CD4-positive, alpha-beta memory T cell (primary cell): ENCODE measurements at places on chromosomes 5 and 9. TPM values are rescaled to one million over a fixed set of nuclear protein-coding genes. Genes with fewer than 3 reads are reported as not detected.

DNA sequence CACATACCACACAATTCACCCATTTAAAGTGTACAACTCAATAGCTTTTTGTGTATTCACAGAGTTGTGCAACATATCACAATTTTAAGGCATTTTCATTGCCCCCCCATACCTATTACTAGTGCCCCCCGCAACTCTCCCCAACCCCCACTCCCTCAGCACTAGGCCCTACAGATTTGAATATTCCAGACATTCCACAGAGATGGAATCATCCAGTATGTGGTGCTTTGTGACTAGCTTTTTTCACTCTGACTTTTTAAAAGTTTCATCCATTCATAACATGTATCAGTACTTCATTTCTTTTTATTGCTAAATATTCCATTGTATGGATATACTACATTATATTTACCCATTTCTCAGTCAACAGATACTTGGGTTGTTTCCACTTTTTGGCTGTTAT is 102.9 kb upstream of the LRRTM2 start:
- no peaks in the 10 kb centered on the region for H3K36me3 ChIP-seq
- DNase-seq = no peak
- no peaks in the 10 kb centered on the region for H3K27me3 ChIP-seq
- no peak overlapping the region for H3K4me3 ChIP-seq
- no peak overlapping the region for H3K27ac ChIP-seq
- H3K4me1 ChIP-seq = peaks cover 32% of the 10 kb centered on the region

DNA sequence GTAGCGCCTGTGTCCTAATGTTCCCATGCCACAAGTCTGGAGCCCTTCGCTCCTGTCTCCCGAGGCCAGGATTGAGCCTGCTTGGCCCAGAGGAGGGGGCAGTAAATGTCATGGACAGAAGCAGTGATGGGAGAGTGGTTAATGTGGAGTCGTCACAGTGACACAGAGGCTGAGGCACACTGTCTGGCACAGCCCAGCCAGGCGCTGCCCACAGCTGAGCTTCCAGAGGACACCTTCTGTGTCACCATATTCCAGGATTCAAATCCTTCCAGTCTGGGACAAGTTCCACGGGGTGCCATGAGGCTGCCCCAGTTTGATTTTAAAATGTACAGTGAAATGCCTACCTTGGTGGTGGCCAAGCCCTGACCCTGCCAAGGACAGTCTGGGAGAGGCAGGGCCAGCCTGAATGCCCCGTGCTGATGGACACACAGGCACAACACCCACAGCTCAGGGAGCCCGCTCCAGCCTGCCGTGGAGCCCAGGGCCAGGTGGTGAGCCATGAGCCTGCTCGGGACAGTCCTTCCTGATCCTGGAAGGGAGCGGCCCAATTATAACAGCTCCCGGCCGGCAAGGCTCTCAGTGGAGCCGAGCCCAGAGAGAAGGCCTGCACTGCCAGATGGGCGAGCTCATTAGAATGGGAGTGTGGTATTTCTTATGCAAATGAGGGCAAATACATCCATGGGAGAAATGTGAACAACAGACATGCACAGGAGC is 99.1 kb upstream of the RUFY1 start:
- no peak for DNase-seq
- H3K27me3 ChIP-seq = no peaks in the 10 kb centered on the region
- no peaks in the 10 kb centered on the region for H3K4me1 ChIP-seq
- no peaks in the 10 kb centered on the region for H3K36me3 ChIP-seq
- no peak overlapping the region for H3K27ac ChIP-seq
- H3K4me3 ChIP-seq = no peak overlapping the region

GRCh38 chr9:75360252-75360651 is 271.9 kb downstream of the OSTF1 start:
- H3K4me3 ChIP-seq = no peak overlapping the region
- H3K27ac ChIP-seq = no peak overlapping the region
- no peaks in the 10 kb centered on the region for H3K4me1 ChIP-seq
- DNase-seq = no peak
- H3K36me3 ChIP-seq = no peaks in the 10 kb centered on the region

DNA sequence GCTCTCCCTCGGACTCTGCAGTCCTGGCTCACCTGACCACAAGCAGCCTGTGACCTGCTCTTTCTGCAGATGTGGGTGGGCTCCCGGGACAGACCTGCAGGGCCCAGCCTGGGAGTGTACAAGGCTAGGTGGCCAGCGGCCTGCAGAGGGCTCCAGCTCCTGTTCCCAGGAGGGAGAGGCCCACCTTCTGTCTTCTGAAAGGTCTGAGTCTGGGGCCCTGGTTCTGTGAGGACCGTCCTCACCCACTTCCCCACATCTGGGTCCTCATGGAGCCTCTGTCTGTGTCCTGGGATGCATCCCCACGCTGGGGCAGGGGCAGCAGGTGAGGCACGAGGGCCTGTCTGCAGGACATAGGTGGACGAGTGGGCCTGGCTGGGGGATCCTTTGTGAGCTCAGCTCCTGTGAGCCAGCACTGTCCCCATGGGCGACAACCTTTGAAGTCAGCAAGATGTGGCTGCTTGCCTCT is 43.7 kb downstream of the PHF2 start:
- H3K4me1 ChIP-seq = peaks cover 6% of the 10 kb centered on the region
- no peak overlapping the region for H3K27ac ChIP-seq
- no peaks in the 10 kb centered on the region for H3K36me3 ChIP-seq
- H3K4me3 ChIP-seq = no peak overlapping the region

DNA sequence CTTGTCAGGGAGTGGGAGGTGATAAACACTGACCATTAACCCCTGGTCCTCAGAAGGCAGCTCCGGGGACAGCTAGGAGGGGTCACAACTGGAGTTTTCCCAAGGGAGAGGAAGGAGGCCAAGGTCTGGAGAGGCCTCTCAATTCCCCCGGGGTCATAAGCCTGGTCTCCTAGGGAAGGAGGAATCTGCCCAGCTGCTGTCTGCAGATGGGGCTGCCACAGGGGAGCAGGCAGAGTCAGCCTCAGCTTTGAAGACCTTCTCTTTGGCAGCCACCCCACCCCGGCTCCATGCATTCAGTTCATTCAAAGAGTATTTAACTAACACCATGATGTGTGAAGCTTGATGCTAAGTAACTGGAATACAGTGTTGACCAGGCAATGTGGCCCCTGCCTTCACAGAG is 74.6 kb upstream of the HSPA9 start:
- H3K27me3 ChIP-seq = peaks cover 60% of the 10 kb centered on the region
- H3K27ac ChIP-seq = no peak overlapping the region
- H3K4me3 ChIP-seq = no peak overlapping the region
- no peak for DNase-seq
- H3K4me1 ChIP-seq = peaks cover 17% of the 10 kb centered on the region

Gene CARTPT
- not detected for polyA plus RNA-seq

GRCh38 chr5:127298656-127299055 is 8.1 kb downstream of the MEGF10 start:
- H3K4me1 ChIP-seq = no peaks in the 10 kb centered on the region
- peaks cover 6% of the 10 kb centered on the region for H3K27me3 ChIP-seq
- DNase-seq = no peak
- H3K36me3 ChIP-seq = no peaks in the 10 kb centered on the region

DNA sequence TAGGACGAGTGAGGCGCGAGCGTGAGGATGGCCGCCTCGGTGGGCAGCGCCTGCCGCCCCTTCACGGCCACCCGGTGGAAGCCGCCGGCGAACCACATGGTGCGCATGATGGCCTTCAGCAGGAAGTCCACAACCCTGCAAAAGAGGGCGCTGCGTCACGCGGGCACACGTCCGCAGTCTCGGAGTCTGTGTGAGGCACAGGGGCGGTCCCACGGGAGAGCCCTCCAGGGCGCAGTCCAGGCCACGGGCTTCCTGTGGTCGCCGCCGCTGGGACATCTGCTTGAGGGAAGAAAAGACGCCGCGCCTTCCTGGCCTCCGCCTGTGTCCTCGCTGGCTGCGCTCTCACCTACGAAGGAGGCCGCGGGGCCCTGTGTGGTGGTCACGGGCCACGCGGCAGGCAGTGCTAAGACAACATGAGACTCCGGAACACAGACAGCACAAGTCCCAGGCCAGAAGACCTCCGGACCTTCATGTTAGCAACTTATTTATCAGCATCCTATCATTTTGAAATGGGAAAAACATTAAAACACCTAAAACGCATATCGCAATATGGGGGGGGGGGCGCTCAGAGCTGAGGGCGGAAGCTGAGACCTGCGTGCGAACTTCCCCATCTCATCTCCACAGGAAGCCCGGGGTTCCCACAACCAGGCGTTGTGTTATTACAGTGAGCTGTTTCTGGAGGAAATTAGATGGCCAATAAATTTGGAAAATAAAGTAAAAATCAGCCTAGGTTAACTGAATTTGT is 28.8 kb downstream of the LPCAT1 start:
- H3K27me3 ChIP-seq = no peaks in the 10 kb centered on the region
- DNase-seq = no peak
- H3K36me3 ChIP-seq = peaks cover 6% of the 10 kb centered on the region
- H3K27ac ChIP-seq = no peak overlapping the region
- H3K4me3 ChIP-seq = no peak overlapping the region

Gene PROB1
- polyA plus RNA-seq = 0.23 TPM

Gene NTRK2
- 0.18 TPM for polyA plus RNA-seq

Gene OR1Q1
- not detected for polyA plus RNA-seq

Gene VLDLR
- 0.14 TPM for polyA plus RNA-seq

DNA sequence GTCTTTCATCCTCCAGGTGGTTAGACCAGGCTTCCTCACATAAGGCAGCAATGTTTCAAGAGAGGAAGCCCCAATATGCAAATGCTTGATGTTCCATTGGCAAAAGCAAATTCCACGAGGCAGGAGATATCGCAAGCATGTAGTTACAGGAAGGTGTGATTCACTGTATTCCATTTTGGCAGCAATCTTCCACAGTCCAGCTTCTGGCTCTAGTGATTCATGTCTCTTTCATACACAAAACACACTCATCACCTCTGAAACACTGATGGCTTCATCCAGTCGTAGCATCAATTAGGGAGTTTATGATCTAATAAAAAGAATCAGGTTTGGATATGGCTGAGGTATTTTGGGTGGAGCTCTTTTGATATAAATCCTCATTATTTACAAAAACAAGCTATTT is 552.2 kb upstream of the RIOK2 start:
- H3K4me1 ChIP-seq = no peaks in the 10 kb centered on the region
- no peak for DNase-seq
- H3K4me3 ChIP-seq = no peak overlapping the region
- H3K36me3 ChIP-seq = no peaks in the 10 kb centered on the region

Gene PCDHA8
- not detected for polyA plus RNA-seq

Gene KCNV2
- not detected for polyA plus RNA-seq

GRCh38 chr5:88734191-88734640 is 148.8 kb downstream of the MEF2C start:
- no peaks in the 10 kb centered on the region for H3K27me3 ChIP-seq
- no peaks in the 10 kb centered on the region for H3K36me3 ChIP-seq
- H3K27ac ChIP-seq = no peak overlapping the region
- no peaks in the 10 kb centered on the region for H3K4me1 ChIP-seq
- H3K4me3 ChIP-seq = no peak overlapping the region

Gene CCDC192
- not detected for polyA plus RNA-seq

GRCh38 chr5:168875832-168876231 is 296.7 kb upstream of the PANK3 start:
- H3K4me1 ChIP-seq = no peaks in the 10 kb centered on the region
- no peaks in the 10 kb centered on the region for H3K27me3 ChIP-seq
- no peak for DNase-seq
- no peak overlapping the region for H3K27ac ChIP-seq
- H3K4me3 ChIP-seq = no peak overlapping the region

Gene PALM2AKAP2
- polyA plus RNA-seq = not detected

Gene DDX46
- 25.1 TPM for polyA plus RNA-seq

DNA sequence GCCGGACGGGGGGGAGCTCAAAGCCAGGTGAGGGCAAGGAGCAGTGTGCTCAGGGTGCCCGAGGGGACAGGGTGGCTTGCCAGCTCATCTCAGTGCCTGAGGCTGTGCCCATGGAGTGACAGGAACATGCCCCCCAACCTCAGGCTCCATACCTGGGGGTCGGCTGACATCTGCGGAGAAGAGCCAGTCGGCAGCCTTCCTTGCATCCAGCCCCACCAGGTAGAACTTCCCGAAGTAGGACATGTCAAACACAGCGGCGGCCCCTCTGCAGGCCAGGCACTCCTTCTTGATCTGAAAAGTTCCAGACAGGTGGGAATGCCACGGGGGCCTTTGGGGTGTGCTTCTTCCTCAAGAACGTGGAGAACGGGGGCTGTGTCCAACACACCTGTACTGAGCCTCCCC is 42.1 kb downstream of the SARDH start:
- no peak overlapping the region for H3K27ac ChIP-seq
- no peak for DNase-seq
- H3K27me3 ChIP-seq = no peaks in the 10 kb centered on the region
- H3K4me3 ChIP-seq = no peak overlapping the region
- H3K4me1 ChIP-seq = peaks cover 35% of the 10 kb centered on the region

Gene GPR150
- polyA plus RNA-seq = 6.1 TPM

Gene CCL21
- polyA plus RNA-seq = not detected

Gene IFNK
- polyA plus RNA-seq = not detected

DNA sequence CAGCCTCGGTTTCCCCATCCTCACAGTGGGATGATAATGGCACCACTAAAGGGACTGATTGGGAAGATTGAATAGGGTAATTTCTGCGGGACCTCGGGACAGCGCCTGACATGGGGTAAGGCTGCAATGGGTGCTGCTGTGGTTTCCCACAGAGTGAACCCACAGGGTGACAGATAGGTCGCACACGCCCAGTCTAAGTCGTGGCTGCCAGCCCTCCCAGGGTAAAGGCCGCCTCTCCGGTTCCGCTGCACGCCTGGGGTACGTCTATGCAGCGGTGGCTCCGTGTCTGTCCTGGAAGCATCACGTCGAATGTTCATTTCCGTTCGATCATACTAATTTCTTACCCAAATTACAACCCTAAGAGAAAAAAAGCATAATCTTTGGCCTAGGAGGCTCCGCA is 631 bp downstream of the CFAP77 start:
- H3K27ac ChIP-seq = no peak overlapping the region
- peaks cover 29% of the 10 kb centered on the region for H3K27me3 ChIP-seq
- H3K4me1 ChIP-seq = peaks cover 40% of the 10 kb centered on the region
- H3K4me3 ChIP-seq = peak overlapping the region; percentile 46
- no peak for DNase-seq
- H3K36me3 ChIP-seq = no peaks in the 10 kb centered on the region

Gene STK32A
- polyA plus RNA-seq = not detected

DNA sequence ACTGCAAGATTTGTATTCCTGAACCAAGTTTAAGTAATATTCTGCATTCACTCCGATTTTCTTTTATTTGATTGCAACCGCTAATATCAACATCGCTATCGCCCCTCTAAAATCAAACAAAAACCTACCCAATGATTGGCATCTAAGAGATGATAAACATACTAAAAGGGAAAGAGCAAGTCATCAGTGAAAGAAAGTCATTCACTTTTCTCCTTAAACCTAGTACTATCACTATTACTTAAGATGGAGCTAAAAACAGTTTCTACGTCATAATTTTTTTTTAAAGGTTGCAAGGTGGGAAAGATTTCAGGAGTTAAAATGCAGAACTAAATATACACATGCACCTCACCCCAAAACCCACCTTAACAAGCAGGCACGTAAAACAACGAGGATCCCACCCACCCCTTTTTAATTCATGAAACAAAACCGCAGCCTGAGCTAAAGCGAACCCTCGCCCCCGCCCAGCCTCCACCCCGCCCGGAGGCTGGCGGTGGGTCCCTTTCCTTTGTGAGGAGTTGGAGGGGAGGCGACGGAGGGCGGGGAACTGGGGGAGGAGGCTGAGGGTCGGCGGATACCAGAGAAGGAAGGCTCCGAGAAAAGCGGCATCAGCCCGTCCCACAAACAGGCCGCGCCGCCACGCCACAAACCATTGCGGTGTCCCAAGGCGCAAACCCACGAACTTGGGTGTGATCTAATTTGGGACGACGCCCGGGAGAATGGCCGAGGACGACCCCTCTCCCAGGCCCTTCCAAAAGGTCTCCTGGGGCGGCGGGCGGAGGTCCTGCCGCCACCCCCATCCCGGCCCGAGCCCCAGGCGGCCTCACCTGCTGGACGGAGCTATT is 861 bp downstream of the UBQLN1 start:
- no peaks in the 10 kb centered on the region for H3K27me3 ChIP-seq
- H3K4me1 ChIP-seq = peaks cover 52% of the 10 kb centered on the region
- DNase-seq = peak; percentile 66
- no peaks in the 10 kb centered on the region for H3K36me3 ChIP-seq
